ENCODE measurements at places on chromosomes 3 and 15.

- no peak for DNase-seq
Observed at GRCh38 chr3:55500555-55501330, 13.6 kb upstream of the WNT5A start.

- DNase-seq, result no peak
Observed at GRCh38 chr3:177703788-177704187, 506.5 kb upstream of the TBL1XR1 start.

DNA sequence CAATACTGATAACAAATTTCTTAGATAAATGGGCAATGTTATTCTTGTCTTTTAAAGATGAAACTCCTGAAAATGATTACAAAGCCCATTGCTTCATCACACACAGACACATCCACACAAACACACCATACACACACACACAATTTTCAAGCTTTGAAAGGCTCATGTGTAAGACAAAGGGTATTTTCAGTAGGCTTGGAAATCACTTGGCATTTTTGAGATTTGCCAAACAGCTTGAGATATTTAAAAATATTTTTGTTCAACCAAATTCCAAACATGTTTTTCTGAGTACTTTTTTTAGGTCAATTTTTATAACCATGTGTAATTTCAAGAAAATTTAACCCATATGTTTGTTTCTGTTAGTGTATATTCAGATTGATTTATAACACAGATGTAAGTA is 283.7 kb downstream of the ROBO2 start:
- DNase-seq, result no peak

- no peak for DNase-seq
Observed at GRCh38 chr3:72137865-72138861, 353.2 kb upstream of the PROK2 start.

GRCh38 chr15:34583399-34584329 is at the start of gene GOLGA8B:
Gene GOLGA8B (minus strand): TSS chr15:34583651. CDS start chr15:34535912, 47,739 bp downstream.
- peak; percentile 70 for DNase-seq

DNA sequence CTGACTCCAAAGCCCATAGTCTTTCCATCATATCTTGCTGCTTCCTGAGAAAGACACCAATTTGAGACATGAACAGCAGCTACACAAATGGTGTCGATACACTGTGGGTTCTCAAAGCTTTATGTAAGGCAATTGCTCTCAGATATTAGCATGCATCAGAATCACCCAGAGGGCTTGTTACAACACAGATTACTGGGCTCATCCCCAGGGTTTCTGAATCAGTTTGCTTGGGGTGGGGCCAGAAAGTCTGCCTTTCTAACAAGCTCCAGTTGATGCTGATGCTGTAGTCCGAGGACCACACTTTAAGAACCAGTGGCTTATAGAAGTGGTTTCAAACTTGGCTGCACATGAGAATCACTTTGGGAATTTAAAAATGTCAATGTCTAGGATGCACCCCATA is 86.5 kb downstream of the SEMA6D start:
- no peak for DNase-seq

DNA sequence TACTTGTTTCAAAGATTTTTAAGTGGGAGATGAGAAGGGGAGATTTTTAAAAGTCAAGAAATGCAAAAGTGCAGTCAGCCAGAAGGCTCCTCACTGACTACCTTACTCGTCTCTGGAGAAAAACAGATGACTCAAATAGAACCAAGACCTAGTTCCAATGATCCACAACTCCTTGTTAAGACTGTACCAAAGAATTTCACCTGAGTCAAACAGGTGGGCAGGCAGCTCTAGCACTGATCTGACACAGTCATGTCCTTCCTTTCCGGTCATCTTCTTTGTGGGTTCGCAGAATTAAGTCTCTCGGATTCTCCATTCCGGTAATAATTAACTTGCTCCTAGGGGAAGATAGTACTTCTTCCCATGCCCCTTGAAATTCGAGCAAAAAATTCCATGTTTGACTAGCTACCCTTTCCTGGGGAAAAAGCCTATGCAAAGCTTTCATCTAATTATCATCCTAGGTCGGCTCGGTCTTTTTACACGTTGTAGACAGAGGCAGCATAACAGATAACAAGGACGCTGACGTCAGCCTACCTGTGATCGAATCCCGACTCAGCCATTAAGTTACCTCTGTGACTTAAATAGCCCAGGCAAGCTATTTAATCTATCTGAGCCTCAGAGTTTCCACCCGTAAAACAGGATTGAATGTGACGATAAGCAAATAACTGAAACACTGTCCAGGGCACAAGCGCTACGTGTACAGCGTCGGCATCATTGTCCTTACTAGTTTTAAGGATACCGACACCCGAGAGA is 758 bp downstream of the SELENOK start:
- peak; percentile 19 for DNase-seq

GRCh38 chr3:102329066-102329465 is 105.7 kb upstream of the ZPLD1 start:
- DNase-seq, result no peak

DNA sequence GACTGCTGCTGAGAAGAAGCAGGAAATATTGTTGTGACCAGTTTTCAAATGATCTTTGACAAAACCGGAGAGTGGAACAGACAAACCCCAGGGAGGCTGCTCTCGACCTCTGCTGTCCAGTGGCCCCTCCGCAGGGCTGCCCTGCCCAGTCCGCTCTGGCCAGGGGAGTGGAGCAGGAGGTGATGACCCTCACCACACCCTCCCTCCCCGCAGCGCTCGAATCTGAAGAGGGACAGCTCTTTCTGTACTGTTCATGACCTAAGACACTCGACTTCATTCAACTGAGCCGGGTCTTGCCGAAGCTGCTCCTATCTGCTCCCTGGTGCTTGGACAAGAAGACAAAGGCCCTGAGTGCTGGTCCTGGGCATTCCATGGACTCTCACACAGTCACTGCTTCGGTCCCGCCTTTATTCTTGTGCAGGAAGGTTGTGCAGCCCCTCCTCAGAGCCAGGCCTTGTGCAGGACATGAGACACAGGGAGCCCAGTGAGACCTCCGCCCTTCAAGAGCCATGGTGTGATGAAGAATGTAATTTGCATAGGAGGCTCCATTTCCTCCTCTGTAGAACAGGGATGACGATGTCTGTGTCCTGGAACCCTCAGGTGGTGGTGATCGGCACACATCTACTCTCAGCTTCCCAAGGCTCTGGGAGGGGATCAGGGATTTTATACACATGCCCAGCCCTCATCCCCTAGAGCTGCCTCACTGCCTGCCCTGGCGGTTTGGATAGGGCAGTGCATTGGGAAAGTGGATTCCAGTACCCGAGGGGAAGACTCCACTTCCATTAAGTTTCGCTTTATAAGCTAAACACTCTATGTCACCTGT is 97.1 kb upstream of the PRR20G start:
- DNase-seq, result no peak

- no peak for DNase-seq
Observed at GRCh38 chr15:89203705-89204273, 17.6 kb downstream of the RLBP1 start.

- DNase-seq, result no peak
Observed at GRCh38 chr15:70169147-70169546, 71.4 kb upstream of the TLE3 start.

DNA sequence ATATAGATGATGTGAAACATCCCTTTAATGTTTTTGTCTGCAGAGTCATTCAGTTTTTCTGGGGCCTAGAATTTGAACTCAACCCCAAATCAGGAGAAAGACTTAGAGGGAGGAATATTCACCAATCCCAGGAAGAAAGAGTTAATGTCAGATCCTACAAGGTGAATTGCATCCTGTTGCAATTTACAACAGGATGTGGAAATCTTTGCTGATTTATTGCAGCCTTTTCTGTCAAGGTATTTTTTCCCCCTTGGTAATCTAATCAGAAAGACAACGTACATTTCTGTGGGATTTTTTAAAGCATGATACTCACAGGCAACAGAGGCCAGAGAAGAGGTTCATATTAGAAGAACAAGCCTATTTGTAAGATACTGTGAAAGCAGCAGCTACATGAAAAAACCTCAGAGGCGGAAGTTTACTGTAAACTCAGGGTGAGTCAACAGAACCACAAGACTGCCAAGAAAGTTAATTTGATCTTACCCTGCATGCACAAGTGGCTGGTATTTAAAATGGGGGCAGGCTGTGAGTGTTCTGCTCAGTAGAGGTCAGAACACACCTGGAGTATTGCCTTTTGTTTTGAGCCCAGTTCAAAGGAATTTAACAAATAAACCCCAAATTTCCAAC is 531.9 kb downstream of the AGBL1 start:
- DNase-seq, result peak; percentile 43
